AG20443 (cell line): ENCODE measurements at places on chromosomes 6 and 20.

- no peak for DNase-seq
These were observed 585 bp upstream of the DSE start for GRCh38 chr6:116369964-116370759.

DNA sequence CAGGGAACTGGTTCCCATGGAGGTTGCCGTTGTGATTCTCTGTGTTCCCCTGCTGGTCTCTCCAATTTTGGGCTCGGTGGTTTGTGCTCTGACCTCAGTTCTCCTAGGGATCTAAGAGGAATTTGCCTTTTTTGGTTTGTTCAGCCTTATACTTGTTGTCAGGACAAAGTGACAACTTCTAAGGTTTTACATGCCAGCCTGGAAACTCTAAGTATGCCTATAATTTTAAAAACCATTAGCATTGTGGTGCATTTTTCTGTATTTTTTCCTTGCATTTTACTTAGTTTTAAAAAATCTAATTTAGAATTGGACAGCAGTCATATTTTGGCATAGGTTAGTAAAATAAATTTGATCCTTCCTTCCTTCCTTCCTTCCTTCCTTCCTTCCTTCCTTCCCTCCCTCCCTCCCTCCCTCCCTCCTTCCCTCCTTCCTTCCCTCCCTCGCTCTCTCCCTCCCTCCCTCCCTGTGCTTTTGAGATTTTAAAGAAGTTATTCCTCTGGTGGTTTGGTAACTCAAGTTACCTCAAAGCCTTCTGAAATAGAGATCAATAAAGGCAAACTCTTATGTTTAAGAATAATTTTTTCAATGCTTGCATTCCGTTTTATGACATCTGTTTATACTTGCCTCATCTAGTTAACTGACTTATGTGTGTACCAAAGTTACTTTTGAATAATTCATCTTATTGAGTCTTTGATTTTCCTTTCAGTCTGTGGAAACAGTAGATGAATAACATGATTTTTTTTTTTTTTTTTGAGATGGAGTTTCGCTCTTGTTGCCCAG lies 141.3 kb upstream of the RGS17 start:
- no peak for DNase-seq

GRCh38 chr6:122388945-122389344 lies 10.5 kb upstream of the HSF2 start:
- no peak for DNase-seq

- no peak for DNase-seq
These were observed 78.9 kb downstream of the CRYBG1 start for GRCh38 chr6:106439459-106439858.

DNA sequence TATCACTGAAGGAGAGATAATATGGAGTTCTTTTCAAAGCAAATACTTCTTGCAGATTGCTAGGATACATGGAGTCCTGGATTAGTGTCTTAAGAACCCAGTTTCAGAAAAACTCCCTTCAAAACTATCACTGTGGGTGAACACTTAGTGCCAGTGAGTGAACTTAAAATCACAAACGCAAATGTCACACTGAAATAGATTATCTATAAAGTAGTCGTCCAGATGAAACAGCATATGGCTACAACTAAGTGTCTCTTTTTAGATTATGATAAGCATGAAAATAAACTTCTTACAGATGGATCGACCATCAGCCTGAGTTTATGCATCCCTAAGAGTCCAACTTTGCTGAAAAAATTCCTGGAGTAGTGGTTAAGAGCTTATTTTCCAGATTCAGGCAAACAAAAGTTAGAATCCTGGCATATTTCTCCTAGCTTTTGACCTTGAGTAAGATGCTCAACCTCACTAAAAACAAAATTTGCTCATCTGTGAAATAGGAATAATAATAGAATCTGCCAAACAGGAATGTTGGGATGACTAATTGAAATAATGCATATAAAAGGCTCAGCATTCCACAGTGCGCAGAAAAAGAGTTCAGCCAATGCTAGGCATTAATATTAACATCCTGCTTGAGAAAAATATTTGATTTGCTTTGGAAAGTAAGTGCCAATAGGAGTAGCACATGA lies 70.4 kb downstream of the DOK5 start:
- no peak for DNase-seq

GRCh38 chr6:155200012-155200411 lies 63.8 kb upstream of the CLDN20 start:
- no peak for DNase-seq

DNA sequence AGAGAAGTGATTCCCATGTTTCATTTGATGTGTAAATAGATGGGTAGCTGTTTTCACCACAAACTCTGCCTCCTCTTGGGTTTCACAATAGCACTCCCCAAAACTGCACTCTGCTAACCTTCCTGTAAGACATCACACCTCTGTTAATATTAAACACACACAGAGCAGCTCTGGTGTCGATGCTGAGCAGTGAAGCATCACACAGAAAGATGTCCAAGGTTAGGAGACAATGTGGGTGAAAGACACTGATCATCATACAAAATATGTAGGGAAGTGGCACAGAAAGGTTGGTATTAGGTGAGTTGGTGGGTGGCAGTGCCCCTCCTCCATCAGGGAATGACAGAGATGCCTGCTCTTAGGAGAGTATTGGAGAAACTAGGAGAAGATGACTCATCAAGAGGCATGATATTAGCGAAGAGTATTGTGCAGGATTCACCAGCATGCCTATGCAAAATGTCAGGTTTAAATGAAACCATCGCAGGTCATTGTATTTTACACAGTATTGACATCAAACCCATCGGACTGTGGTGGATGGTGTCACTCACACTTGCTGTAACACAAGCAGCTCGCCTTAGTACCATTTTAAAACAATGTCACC lies 199.7 kb downstream of the TBXT start:
- DNase-seq: no peak

GRCh38 chr6:54617730-54618129 lies 228.8 kb upstream of the FAM83B start:
- peak; percentile 67 for DNase-seq

- DNase-seq: peak; percentile 86
These were observed 9.9 kb downstream of the LAMA5 start for GRCh38 chr20:62357187-62357667.

DNA sequence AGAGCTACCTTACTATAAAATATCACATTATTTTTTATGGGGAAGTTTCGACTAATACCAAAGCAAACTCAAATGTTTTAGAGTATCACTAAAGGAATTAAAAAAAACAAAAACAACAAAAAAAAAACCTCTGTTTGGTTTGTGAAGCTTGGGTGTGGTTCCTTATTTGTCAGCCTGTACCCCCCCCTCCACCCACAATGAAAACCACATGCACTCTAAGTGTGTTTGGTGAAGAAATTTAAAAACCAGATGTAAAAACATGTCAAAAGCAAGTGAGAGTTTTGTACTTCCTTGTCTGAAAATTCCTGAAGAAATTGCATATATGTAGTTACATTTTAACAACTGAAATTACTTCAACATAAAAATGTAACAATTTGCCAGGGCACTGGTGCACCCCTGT lies 3.1 kb downstream of the STK38 start:
- DNase-seq: peak; percentile 79

DNA sequence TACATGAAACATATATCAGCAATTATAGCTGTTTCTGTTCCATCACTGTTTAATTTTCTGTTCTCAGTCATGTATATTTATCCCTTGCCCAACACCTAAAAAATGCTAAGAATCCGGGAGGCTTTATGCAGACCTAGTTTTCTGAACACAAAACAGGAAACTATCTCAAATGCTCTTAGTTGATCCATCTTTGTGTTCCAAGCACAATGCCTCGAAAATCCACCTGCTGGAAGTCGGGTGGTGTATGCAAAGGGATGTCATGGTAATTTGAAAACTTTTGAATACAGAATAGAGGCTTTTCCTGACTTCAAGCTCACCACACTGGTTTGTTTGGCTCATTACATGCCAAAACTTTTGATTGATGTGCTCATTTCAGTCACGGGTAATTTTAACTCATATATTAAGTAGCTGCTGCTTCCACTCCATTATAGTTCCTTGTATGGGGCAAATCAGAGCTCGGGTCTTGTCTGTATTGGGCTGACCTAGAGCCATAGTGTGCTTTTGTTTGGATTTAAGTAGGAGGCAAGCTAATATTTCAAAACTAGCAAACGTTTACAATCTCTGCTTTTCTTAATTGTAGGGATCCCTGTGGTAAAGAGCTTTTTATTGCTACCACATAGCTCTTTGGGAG lies 646.5 kb upstream of the EPHA7 start:
- DNase-seq: no peak

GRCh38 chr6:85402071-85402470 lies 47.8 kb upstream of the NT5E start:
- no peak for DNase-seq

DNA sequence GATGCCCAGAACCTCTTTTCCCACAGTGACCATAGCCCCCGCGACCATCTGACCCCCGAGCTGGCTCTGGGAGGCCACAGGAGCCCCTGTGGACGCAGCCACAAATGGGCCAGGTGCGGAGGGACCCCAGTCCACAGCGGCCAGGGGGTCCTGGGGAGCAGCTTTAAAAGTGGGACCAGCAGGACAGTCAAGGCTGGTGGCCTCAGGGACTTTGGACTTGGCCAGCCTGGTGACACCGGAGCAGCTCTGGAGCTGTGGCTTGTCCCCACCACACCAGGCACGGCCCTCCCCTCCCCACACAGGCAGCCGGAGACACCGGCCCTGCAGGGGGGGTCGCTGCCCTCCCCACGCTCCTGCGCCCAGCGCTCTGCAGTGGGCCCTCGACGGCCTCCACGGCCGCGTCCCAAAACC lies 3.5 kb downstream of the FNDC11 start:
- DNase-seq: no peak
